ENCODE measurements at places on chromosomes 3 and 15.

DNA sequence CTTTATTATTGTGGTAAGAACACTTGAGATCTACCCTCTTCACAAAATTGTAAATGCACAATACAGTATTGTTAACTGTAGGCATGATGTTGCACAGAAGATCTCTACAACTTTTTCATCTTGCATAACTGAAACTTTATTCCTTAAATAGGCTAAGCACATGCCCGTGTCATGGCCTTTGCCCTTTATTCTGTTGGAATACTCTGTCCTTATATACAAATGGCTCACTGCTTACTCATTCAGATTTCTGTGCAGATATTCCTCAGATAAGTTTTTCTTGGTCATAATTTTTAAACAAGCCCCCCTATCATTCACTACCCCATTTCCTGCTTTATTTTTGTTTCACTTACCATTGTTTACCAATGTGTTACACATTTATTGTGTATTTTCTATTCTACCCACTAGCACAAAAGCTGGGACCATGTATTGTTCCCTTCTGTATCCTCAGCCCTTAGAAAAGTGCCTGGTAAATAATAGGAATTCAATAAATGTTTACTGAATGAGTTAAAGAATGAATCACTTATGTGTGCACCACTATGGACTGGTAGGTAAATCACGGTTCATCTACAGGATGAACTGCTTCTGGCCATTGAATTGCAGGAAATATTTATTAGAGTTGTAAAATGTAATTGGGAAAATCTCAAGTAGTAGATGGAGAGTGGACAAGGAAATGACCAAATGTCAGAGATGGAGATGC lies 151.0 kb downstream of the CPNE4 start:
- no peak for DNase-seq

DNA sequence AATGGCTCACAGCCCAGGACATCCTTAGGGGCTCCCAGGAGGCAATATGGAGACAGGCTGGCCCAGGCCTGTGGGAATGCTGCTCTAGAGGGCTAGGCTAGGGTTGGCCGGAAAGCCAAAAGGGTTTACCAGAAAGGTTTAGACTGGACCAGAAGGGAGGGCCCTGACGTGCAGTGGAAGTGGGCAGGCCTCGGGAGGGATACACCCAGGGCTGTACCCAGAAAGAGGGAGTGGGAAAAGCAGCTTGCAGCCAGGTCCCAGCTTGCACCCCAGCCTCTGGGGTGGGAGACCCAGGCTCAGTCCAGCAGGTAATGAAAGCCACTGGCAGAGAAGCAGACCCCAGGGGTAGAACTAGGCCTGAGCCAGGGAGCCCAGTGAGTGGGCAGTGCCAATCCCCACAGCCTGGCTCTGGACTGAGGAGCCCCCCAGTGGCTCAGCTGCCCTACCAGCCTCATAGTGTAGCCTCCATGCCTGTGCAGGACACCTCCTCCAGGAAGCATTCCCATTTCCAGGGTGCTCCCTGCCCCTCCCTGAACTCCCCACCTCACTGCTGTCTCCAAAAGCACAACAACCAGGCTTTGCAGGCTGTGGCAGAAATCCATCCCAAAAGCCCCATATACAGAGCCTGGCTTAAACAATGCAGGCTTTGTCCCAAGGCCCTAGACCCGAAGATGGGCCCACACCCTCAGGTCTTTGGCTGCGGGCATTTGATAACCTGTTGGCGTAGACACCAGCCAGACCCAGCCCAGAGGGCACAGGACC lies 3.5 kb downstream of the GORASP1 start:
- DNase-seq: no peak

DNA sequence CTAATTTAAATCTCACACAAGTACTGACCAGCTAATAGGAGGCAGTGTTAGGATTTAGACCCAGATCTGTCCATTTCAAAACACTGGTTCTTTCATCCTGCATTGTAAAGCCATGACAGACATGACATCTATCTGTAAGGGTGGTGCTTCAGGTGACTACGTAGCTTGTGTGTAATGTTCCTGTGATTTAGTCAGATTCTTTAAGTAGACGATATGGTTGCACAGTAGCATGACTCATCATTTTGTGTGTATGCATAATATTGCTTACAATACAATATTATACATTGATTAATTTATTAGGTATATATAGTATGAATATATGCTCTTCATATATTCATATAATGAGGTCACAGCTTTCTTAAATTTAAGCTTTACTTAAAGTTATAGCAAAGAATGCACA lies 628.5 kb downstream of the GRM7 start:
- DNase-seq: no peak

DNA sequence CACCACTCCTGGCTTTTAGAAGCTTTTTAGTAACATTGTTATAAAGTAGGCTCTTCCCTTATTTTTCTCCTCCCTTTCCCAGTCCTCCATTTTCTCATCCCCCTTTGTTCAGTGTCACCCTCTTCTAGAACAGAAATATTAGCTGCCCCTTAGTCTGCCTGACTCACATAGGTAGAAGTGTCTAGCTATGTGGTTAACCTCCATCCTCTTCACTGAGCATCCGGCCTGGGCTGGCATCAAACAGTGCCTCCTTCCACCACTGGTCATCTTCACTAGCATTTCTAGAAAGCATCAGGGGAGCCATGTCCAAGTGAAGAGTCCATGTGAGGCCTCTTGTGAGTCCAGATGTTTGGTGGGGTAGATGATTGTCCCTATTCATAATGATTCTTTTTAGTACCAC lies 70.0 kb upstream of the SKOR1 start:
- no peak for DNase-seq

GRCh38 chr3:168889666-168890065 lies 773.8 kb downstream of the MECOM start:
- DNase-seq: no peak

- DNase-seq: no peak
Observed at GRCh38 chr3:66139415-66139814, 81.4 kb upstream of the SLC25A26 start.

GRCh38 chr3:58148049-58148448 lies 62.7 kb downstream of the DNASE1L3 start:
- no peak for DNase-seq

- no peak for DNase-seq
Observed at GRCh38 chr15:35507932-35508638, 37.9 kb downstream of the DPH6 start.

GRCh38 chr3:69881756-69882428 lies 117.6 kb upstream of the SAMMSON start:
- no peak for DNase-seq

DNA sequence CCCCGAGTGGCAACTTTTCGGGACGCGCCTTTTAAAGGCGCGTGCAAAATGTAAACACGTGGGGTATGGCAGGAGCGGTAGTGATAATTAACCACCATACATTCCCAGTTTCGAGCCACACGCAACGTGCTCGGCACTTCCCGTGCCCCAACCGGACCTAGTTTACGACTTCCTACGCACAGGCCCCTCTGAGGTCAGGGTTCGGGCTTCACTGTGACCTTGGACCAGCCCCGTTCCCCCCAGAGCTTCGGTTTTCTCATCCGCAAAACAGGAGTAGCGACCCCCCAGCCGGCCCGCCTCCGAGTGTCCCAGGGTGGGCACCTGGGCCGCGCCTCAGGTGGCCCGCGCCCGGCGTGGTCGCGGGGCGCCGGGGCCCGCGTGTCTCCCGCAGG lies 451 bp downstream of the CHCHD4 start:
- DNase-seq: no peak

GRCh38 chr15:57403017-57403416 lies 26.7 kb downstream of the CGNL1 start:
- no peak for DNase-seq

- DNase-seq: no peak
Observed at GRCh38 chr3:83738202-83738601, 1220.6 kb upstream of the CADM2 start.

GRCh38 chr3:82202269-82202668 lies 440.8 kb upstream of the GBE1 start:
- DNase-seq: no peak
